ENCODE measurements at places on chromosomes 2 and 18. TPM values are rescaled to one million over a fixed set of nuclear protein-coding genes. Genes with fewer than 3 reads are reported as not detected.

The POTEI gene
- total RNA-seq = not detected

The MYL12B gene
- total RNA-seq = 148 TPM

The RASGRP3 gene
- 9.6 TPM for total RNA-seq

The APCDD1 gene
- total RNA-seq = 196 TPM

- ATAC-seq = no peak
Observed at GRCh38 chr2:216139884-216140283, 30.7 kb downstream of the XRCC5 start.

GRCh38 chr18:37435150-37435867, 130.3 kb downstream of the CELF4 start:
- ATAC-seq = no peak

DNA sequence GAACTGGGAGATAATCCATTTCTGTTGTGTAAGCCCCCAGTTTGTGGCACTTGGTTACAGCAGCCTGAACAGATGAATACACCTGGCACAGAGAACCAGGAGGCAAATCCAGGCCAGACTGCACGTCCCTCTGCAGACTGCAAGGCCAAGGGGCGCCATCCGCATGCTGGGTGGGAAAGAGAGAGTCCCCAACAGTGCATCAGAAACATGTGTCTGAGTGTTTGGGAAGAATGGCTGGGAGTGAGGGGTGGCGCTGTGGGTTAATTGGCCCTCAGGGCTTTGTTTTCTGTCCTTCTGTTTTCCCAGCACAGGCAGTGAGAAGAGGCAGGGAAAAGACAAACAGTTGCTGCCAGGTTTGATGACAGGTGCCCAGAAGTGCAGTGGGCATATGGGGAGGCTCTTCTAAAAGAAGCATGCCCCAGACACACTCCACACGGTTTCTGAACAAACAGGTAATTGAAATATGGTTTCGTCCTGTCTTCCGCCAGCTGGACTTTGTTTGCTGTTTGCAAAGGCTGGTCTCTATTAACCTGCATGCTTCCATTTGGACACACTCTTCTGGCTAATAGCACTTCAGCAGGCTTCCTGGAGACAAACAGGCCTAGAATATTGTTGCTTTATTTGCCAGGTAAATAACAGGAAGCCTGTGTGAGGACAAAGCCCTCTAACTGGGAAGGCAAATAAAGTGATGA, 43.4 kb upstream of the SEC11C start:
- ATAC-seq = no peak

DNA sequence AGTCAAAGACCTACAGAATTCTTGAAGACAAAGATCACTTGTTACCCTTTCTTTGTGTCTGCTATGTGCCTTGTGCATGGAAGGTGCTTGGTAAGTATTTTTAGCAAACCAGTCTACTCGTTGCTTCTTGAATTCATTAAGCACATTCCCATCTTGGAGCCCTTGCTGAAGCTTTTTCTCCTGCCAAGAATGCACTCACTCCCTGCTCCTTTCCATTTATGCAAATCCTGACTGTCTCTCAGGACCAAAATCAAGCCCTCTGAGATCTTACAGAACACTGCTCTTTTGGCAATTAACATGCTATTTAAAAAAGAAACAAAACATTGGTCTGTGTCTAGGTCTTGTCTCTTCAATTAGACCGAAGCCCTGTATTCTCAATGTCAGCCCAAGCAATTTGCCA, 75.8 kb downstream of the CLHC1 start:
- ATAC-seq = peak; percentile 64
